AG04450 (cell line): ENCODE measurements at places on chromosomes 2 and 18. TPM values are rescaled to one million over a fixed set of nuclear protein-coding genes. Genes with fewer than 3 reads are reported as not detected.
A peak's percentile ranks its signal among the peaks of the same experiment; 100 is the strongest.

The ITPRIPL1 gene
- 3.4 and 3.7 TPM in 2 replicates for polyA plus RNA-seq

The FOXD4L1 gene
- polyA plus RNA-seq = 0.02 TPM in 1 of 2 replicates, not detected in the other

The HMSD gene
- polyA plus RNA-seq = 0.63 and 1.2 TPM in 2 replicates

The ATG9A gene
- polyA plus RNA-seq = 81.0 and 84.3 TPM in 2 replicates

DNA sequence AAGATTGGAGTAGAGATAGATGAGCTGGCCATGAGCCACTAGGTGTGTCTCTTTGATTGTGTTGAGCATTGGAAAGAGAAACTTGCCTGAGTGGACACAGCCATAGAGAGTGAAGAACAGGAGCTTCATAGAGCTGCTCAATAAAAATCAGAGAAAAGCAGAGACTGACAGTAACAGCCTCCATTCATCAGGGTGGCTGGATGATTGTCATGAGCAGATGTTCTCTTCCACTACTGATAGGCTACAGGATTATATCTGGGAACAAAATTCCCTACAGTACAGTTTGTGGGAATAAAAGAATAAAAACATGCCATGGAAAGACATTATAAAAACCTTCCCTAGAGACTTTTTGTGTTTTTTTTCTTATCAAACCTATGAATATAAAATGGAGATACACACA lies 404.8 kb upstream of the ACVR2A start:
- DNase-seq = no peak

GRCh38 chr18:36157441-36157840 lies 27.7 kb downstream of the ELP2 start:
- DNase-seq = no peak

DNA sequence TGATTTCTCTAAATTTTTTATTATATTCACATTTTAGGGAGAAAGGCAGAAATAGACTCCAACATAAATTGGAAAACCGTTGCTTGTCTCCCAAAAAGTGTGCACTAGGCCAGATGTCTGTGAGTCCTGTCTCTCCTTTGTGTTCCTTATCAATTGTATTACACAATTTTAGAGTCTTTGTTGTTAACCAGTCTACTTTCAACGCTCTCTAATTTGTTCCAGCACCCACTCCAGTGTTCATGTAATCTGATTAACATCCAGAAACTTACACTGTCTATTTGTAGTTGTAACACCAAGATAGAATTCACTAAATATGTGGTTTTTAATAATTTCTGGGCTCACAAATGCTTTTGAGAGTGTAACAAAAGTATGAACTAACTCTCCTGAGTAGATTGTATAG lies 195.6 kb downstream of the FSIP2 start:
- no peak for DNase-seq

DNA sequence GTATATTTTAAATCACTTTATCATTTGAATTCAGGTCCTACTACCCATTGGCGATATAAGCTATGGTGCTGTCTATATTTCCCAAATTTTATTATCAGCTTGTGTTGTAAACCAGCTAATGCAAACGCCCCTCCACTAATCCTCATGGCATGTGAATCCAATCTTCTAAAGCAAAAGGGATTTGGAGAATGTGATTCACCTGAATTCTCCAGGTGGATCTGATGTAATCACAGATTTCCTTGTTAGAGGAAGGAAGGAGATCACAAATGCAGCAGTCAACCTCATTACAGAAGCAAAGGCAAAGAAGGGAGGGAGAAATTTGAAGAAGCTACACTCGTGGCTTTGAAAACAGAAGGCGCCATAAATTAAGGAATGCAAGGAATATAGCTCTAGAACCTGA lies 431.1 kb upstream of the CDH19 start:
- no peak for DNase-seq

GRCh38 chr2:128868686-128869551 lies 550.3 kb upstream of the HS6ST1 start:
- DNase-seq = no peak

DNA sequence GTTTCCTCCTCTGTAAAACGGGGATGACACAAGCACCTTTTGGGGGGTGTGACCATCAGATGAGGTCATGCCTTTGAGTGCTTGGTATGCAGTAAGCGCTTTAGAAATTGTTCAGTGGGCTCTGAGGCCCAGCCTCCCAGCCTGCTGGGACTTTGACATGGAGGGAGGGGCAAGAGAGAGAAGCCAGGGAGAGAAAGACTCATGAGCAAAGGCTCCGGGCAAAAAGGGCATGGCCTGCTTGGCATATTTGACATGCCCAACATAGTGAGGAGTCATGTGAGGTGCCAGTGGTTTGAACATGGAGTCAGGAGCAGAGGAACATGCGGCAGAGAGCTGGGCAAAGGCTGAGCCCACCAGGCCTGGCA lies 14.0 kb downstream of the TNS1 start:
- DNase-seq = no peak

DNA sequence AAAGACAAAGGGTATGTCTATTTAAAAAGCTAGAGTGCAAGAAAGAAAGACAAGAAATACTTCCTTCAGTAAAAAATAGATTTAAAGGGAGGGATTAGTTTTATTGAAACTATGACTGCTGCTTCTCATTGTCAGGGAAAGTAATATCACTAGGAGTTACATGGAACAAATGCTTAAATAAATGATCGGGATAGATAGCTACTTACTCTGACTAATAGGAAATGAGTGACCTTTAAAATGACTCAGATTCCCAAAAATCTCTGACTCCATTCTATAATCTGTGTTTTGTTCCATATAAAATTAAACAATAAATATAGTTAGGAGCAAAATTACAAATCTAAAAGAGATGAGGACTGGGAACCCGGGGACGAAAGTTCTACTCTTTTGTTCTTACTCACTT lies 669.3 kb downstream of the NR4A2 start:
- no peak for DNase-seq

DNA sequence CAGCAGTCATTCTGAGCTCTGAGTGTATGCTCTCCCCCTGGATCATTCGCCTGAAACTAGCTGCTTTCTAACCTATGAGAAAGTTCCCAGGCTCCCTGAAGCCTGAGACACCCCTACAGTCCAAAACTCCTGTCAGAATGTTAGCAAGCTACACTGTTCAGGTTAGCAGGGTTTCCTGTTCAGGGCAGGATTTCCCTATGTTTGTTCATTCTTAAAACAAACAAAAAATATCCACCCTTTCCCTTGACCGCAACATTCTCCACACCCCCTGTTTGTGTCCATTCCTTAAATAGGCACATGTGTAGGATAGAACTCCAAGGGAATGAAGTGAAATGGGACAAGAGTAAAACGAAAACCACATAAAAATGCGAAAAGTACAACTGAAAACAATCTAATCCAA lies 83.1 kb downstream of the KLF7 start:
- DNase-seq = no peak

- DNase-seq = peak; percentile 65
Observed at GRCh38 chr2:120758181-120759144, 22.8 kb downstream of the GLI2 start.

- DNase-seq = peak; percentile 7
Observed at GRCh38 chr2:117785740-117786139, 28.8 kb upstream of the DDX18 start.
